Retinal pigment epithelial cell (primary cell): ENCODE measurements at places on chromosomes 6 and 20.
A peak's percentile ranks its signal among the peaks of the same experiment; 100 is the strongest.

GRCh38 chr6:75272145-75272840, 12.3 kb downstream of the TMEM30A start:
- DNase-seq: no peak

DNA sequence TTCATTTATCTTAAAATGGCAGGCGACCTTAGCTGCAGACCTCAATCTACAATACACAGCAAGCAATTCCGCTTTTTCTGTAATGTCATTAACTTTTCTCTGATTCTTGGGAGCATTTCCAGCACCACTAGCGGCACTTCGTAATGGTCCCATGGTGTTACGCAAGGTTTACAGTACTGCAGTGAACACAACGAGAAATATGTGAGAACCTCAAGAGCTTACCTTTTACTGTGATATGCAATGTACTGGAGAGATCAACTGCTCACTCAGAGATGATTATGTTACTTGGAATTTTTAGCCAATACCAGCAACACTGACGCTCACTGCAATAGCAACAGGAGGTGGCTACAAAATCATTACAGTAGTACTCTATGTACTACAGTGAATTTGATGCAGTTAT, 2.8 kb upstream of the CEP43 start:
- peak; percentile 34 for DNase-seq

DNA sequence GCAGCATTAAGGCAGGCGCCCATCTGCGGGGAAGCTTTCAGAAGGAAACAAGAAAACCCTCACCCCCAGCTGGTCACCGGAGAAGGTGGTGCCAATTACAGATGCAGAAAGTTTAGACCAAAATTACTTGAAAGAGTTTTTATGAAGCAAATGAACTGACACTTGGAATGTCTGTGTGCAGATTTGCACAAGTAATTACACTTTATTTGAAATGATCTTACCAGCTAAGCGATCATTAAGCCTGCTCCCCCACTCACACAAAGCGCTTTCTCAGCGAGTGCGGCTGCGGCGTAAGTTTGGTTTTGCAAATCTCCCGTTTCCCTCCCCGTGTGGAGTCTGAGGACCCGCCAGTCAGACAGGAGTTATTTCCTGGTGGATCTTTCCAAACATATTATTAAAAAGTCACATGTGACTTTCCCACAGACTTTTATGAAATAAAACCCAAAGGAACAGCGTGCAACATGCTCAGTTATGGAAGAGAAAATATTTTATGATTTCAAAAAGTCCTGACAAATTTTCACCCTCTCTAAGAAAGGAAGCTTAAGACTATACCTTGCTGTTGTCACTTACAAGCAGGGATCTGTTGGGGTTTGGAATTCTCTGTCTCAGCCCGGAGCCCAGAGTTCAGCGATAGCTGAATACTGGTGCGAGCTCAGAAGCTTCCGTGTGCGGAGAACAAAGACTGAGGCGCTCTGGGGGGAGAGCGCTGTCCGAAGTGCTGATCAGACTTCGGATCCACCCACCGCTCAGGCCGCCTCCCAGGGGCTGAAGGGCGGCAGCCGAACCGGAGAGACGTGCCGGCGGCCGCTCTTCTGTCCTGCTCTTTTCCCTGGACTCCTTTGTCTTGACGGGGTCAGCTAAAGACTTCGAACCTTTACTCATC, 2.7 kb upstream of the MYT1 start:
- no peak for DNase-seq

GRCh38 chr6:33807606-33808005, 3.8 kb upstream of the MLN start:
- no peak for DNase-seq

DNA sequence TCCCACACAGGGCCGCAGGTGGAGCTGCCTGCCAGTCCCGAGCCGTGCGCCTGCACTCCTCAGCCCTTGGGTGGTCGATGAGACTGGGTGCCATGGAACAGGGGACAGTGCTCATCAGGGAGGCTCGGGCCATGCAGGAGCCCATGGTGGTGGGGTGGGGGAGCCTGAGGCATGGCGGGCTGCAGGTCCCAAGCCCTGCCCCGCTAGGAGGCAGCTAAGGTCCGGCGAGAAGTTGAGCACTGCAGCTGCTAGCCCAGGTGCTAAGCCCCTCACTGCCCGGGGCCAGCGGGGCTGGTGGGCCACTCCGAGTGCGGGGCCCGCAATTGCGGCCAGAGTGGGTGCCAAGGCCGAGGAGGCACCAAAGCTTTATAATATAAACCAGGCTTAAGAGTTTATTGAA, 479.7 kb downstream of the MMUT start:
- no peak for DNase-seq

GRCh38 chr20:6575912-6576401, 191.5 kb upstream of the BMP2 start:
- DNase-seq: no peak

DNA sequence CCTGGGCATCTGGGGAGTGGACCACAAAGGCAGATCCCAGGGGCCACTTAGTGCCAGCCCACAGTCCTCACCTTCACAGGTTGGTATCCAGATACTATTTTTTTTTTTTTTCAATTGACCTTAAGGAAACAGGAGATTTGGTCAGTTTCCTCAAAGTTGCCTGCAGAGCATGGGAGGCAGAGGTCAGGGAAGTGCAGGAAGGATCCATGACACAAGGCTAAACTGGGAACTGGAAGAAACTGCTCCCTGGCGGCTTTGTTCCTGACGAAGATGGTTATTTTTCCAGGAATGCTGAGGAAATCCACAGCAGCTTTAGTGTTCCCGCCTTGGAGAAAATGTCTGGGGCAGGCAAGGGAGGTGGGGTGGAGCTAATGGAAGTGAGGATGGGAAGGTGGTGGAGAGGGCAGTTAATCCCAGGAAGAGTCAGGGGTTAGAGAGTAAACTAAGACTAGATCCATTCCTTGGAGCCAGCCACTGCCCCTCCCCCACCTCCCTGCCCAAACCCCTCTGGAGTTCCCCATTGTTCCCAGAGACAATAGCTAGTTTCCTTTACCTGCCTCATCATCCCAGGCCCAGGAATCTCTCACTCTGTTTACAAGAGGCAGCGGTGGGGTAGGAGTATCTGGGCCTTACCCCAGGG, 14.3 kb upstream of the MYMX start:
- DNase-seq: no peak

- no peak for DNase-seq
These were observed 12.9 kb downstream of the BEND3 start for GRCh38 chr6:107102414-107102805.

DNA sequence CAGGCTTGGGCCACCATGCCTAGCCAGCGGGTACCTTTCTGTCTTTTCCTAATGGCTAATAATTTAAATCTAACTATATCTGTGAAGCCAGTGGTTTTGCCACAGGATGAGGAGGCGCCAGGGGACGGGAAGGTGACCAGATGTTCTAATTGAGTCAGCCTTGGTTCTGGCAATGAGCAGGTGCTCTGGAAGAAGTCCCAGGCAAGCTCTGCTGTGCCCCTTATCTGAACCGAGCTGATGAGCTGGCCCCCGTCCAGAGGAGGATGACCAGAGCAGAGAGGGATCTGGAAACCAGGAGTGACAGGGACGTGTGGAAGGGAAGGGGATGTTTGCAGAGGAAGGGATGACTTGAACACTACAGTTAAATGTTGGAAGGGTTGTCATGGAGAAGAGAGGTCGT, 46.7 kb downstream of the SLC35D3 start:
- no peak for DNase-seq

- DNase-seq: no peak
These were observed 273.4 kb downstream of the MEI4 start for GRCh38 chr6:77926198-77926751.

DNA sequence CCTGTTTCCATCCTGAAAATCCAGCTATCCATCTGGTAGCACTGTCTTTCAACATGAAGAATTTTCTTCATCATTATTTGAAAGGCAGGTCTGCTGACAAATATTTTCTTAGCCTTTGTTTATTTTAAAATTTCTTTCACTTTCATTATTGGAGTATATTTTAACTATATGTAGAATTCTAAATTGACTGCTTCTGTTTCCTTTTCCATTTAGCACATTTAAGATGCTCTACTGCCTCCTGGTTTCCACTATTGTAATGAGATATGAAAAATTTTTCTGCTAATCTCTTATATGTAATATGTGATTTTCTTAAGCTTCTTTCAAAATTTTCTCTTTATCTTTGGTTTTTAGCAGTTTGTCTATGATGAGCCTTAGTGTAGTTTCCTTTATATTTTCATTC, 97.3 kb downstream of the TBC1D32 start:
- DNase-seq: no peak

DNA sequence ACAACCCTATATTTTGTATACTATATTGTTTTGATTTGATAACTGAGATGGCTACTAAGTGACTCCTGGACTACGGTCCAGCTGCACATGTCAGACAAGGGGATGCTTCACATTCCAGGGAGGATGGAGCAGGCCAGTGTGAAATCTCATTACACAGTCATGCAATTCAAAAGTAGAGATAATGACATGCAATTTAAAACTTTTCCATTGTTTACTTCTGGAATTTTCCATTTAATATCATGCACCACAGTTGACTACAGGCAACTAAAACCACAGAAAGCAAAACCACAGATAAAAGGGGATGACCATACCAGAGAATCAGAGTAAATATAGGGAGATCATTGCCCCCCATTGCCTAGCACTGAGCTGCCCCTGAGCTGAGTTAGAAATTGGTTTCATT, 366.4 kb downstream of the BTBD9 start:
- no peak for DNase-seq

DNA sequence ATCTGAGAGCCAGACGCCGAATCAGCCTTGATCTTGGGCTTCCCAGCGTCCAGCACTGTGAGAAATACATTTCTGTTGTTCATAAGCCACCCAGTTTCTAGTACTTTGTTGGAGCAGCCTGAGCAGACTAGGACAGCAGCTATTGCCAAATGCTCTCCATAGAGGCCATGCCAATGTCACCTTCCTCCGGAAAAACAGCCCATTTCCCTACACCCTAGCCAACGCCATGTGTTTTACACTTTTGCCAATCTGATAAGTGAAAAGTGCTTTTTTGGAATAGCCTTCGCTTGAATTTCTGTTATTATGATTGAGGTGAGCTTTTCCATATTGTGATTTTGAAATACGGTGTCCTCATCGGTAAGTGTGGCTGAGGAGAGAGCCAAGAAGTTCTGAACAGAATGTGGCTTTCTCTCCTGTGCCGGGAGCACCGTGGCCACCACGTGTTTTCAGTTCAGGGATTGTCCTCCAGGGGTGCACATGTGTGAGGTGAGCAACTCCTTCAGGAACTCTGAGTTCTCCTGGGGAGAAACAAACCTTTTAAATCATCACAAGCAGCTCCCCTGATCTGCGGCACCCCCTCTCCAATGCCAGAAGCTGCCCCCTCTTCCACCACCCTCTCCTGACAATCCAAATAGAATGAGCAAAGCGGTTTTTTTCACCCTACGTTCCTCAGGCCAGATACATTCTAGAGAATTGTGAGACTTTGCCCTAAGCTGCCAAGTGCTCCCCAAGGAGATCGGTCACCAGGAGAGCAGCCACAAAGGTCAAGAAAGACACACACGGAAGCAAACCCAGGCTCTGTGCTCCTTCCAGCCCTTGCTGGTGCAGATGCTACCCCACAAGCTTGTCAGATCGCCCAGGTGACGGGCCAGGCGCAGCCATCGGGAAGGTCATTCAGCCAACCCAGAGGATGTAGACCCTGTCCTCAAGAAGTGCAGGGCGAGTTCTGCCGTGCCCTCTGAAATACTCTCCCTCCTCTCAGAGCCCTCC, 36.0 kb downstream of the TAF8 start:
- DNase-seq: no peak

DNA sequence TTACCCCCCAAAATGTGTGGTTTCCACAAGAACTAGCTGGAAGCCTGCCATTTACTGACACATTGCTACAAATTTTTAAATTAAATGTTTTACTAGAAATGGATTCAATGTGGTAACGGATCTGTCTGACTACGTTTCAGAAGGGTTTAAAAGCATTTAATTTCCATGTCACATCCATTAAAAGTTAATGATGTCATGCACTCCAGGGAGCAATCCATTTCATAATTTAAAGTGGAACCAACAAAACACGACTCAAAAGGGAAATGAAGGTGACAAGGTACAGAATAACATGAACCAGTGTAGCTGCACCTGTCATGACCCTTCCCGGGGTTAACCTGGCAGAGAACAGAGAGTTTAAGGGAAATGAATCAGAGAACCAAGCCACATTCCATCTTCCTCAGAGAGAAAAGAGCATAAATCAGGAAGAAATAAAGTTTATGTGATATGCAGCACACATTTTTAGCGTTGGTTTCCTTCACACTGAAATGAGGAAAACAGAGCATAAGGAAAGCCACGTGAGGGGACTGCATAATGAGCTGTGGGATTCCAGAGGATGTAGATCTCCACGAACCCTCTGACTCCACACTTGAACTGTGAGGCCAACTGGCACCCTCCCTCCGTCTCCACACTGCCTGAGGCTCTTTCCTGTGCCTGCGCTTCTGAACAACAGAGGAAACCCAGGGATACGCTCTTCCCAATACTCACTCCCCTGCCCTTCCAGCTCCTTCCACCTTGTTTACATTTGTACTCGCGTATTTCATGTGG, 170.3 kb upstream of the AHI1 start:
- DNase-seq: no peak
